ENCODE measurements at places on chromosomes 1 and 21.

DNA sequence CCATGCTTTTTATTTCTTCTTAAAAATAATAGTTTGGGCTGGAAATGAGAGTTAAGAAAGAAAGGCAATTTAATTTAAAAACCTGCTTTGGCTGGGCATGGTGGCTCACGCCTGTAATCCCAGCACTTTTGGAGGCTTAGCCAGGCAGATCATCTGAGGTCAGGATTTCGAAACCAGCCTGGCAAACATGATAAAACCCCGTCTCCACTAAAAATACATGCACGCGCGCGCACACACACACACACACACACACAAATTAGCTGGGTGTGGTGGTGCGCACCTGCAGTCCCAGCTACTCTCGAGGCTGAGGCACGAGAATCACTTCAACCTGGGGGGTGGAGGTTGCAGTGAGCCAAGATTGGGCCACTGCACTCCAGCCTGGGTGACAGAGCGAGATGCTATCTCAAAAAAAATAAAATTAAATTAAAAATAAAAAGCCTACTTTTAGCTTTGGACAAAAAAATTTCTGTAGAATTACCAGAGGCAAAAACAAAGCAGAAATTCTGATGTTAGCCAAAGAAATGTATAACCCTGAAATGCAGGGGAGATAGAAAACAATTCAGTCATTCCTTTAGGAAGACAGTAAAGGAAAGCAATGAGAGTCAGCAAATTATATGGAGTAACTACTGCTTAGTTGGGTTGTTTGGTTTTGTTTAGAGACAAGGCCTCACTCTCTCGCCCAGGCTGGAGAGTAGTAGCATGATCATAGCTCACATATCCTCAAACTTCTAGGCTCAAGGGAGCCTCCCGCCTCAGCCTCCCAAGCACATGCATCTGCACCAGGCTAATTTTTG, 15.7 kb upstream of the IPP start:
- DNase-seq, result no peak

DNA sequence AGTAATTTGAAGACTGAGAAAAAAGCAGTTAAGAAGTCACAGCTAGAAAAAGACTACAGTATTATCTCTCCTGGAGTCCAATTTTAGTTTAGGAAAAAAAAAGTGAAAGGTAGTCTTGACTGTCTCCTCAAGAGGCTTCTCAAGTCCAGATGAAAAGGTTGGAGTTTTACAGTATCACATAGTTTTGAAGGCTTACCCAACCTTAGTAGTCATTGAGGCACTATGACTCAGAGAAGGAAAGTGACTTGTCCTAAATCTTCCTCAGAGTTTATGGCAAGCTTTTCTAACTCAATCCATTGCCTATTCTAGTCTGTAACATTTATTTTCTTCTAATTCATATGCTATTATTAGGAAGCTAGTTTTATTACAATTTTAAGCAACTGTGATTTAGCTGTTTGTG, 174.9 kb downstream of the DPYD start:
- DNase-seq, result no peak

DNA sequence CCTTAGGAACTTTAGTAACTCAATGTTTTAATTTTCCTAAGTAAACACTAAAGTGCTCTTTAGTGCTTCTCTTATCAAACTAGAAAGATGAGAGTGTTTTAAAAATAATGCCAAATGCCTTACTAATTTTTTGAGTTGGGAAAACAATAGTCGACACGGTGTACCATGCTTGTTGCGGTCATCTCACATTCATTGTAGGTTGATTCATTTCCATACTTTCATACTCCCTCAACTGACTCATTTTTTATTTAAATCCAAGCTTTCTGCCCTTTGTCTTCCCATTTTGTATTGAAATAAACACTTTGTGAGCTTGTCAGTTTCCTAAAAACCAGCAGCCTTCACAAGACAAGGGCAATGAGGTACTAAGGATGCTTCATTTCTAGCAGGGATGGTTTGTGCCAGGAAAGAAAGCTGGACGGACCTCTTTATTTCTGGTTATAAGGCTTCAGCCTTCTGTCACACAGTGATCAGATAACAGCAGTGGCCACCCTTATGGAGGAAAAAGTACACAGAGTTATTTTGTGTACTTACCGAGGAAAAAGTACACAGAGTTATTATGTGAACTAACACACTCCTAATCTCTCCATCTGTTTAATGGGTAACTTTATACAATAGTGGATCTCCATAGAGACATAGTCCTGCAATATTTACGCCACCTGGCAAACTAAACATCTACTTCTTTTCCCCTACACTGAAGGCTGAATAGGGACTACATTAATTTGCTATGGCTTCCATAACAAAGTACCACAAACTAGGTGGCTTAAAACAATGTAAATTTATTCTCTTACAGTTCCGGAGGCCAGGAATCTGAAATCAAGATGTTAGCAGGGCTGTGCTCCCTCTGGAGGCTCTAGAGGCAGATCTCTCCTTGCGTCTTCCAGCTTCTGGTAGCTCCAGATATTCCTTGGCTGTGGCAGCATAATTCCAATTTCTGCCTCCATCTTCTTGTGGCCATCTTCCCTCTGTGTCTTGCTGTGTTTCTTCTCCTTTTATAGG, 13.0 kb upstream of the CCDC190 start:
- DNase-seq, result no peak

DNA sequence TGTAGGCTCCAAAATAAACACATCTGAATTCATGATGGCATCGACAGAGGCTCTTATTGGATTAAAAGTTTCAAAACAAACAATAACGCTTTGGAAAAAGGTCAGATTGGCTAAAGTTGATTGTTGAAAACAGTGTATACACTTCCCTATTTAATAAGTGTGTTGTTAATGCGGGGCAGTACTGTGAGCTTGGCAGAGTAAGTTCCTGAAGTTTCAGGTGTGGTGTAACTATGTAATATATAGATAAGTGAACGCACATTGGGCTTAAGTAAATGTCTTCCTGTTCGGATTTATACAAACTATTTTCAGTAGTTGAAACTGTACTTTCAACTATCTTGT, 810 bp downstream of the ZBTB37 start:
- no peak for DNase-seq

- DNase-seq, result no peak
These were observed 157.3 kb downstream of the PEX14 start for GRCh38 chr1:10631811-10632593.

- DNase-seq, result no peak
These were observed 438.9 kb upstream of the ZP4 start for GRCh38 chr1:238329671-238330070.

- no peak for DNase-seq
These were observed 278.0 kb downstream of the HLX start for GRCh38 chr1:221157026-221157761.

DNA sequence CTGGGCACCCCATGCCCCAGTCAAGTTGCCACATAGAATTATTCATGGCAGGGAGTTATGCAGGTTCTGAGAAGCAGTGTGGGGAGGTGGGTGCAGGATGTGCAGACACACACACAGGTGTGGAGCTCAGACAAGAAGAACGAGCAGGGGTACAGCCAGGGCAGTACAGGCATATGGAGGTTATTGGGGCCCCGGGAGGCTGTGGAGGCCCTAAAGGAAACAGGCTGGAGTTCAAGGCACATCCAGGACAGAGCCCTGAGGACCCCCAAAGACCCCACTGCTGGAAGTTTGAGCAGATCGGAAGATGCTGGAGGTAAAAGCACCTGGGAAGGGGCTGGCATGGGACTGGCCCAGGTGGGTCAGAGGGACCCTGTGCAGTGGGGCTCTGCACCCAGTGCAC, 171.3 kb downstream of the PSMG1 start:
- no peak for DNase-seq

- DNase-seq, result no peak
These were observed 45.7 kb upstream of the TSPAN2 start for GRCh38 chr1:115134850-115135480.

GRCh38 chr1:245058882-245059281, 95.9 kb upstream of the KIF26B start:
- no peak for DNase-seq

DNA sequence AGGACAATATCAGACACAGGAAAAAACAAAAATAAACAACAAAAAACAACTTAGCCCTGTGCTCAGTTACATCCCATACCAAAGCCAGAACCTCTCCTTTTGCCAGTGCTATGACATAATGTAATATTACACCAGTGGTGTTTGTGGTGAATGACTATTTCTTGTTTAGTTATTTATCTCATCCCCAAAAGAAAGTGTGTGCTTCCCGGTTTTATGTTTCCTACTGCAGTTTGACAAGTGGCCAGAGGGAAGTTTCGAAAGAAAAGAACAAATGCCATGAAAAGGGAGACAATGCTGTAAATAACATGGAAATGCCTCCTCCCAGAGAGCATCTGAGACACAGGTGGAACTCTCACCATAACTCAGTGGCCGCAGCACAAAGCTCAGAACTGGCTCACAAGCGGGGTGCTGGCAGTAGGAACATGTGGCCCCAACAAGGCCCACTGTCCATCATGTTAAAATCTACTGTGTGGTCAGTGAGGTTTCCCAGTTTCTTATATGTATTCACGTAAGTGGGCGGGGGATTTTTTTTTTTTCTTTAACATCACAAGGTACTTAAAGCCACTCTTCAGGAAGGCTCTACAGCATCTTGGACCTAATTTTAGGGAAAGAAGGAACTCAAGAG, 158.2 kb downstream of the BARHL2 start:
- no peak for DNase-seq

DNA sequence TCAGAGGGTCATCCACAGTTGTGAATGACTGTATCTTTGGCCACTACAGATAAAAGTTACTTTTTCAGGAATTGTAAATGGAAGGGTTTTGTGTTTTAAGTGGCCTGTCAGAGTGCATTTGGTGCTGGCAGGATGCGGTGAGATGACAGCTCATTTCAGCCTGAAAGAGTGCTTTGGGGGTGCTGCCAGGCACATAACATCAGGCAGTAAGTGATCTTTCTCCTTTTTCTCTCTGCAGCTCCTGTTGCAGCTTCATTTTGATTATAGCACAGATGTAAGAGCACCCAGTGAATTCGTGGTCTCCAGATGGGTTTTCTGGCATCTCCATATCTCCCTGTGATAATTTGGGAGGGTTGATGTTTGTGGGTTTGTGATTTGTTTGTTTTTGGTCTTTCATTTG, 14.8 kb upstream of the FAM163A start:
- DNase-seq, result no peak

GRCh38 chr1:115977499-115978258, 1.4 kb downstream of the SLC22A15 start:
- no peak for DNase-seq

GRCh38 chr1:70033266-70033873, 172.0 kb downstream of the LRRC40 start:
- no peak for DNase-seq

GRCh38 chr1:229563241-229563640, 4.7 kb upstream of the ABCB10 start:
- DNase-seq, result no peak

GRCh38 chr1:65681096-65681495, 111.6 kb upstream of the PDE4B start:
- DNase-seq, result no peak

GRCh38 chr1:73736125-73736524, 461.9 kb downstream of the LRRIQ3 start:
- no peak for DNase-seq

DNA sequence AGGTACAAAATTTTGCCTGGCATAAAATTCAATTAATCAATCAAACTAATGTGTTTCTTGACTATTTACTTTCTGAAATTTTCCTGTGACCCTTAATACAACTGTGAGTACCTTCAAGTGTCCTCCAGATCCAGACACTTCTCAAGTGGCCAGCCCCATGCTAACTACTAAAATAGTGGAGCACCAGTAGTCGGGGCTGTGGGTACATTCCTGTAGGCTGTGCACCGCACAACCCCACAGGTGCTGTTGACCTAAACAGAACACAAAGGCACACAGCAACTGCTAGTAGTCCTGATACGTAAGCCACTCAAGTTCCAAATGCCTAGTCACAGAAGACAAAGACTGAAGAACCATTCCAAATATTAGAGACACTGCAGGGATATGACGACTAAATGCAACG, 36.6 kb downstream of the TMEM50B start:
- DNase-seq, result no peak

GRCh38 chr1:176315519-176316220, 108.6 kb upstream of the COP1 start:
- no peak for DNase-seq

DNA sequence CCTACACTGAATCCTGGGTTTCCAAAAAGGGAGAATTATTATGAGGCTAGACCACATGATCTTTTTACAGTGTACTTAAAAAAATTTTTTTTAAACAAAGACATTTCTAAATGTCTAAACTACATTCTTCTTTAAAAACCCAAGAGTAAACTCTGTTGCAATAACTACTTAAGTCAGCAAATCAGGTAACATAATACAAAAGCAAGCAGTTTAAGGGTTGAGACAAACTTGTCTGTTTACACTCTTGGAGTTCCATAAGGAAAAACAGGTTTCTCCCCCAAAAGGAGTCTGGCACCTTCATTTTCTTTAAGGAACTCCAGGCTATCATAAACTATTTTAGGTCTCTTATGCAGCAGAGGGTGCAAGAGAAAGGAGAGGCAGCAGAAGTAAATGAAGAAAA, 12.5 kb upstream of the ANKRD45 start:
- DNase-seq, result no peak

- DNase-seq, result no peak
These were observed 67.3 kb upstream of the LAPTM5 start for GRCh38 chr1:30824736-30825429.

- DNase-seq, result no peak
These were observed 49.6 kb upstream of the IRF2BP2 start for GRCh38 chr1:234659538-234659937.

GRCh38 chr1:246629030-246629429, 62.8 kb downstream of the CNST start:
- no peak for DNase-seq

DNA sequence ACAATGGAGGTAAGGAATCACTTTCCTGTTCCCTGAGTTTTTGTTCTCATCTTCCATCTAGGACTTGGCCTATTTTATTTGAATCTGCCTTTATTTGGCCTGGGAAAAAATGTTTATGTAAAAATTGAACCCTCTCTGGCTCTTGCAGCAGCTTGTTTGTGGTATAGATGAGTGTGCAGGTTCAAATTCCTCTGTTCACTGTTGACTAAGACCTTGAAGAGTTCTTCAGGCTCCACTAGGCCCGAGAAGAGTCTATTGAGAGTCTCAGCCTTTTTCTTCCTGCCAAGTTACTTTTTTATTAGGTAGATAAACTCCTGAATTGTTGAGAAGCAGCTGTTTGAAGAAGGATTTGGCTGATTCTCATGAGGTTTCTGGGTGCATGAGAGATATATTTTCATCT, 248.8 kb upstream of the ADGRL2 start:
- DNase-seq, result no peak

- no peak for DNase-seq
These were observed 124.0 kb downstream of the SIPA1L2 start for GRCh38 chr1:232505884-232506283.

- DNase-seq, result no peak
These were observed 139.8 kb downstream of the NCAM2 start for GRCh38 chr21:21137986-21138385.
